Trophoblast cell (in vitro differentiated cells and primary cell): ENCODE measurements at places on chromosomes 2 and 18.

- peak; percentile 62 for DNase-seq
These were observed 56.8 kb downstream of the SRD5A2 start for GRCh38 chr2:31523871-31524492.

DNA sequence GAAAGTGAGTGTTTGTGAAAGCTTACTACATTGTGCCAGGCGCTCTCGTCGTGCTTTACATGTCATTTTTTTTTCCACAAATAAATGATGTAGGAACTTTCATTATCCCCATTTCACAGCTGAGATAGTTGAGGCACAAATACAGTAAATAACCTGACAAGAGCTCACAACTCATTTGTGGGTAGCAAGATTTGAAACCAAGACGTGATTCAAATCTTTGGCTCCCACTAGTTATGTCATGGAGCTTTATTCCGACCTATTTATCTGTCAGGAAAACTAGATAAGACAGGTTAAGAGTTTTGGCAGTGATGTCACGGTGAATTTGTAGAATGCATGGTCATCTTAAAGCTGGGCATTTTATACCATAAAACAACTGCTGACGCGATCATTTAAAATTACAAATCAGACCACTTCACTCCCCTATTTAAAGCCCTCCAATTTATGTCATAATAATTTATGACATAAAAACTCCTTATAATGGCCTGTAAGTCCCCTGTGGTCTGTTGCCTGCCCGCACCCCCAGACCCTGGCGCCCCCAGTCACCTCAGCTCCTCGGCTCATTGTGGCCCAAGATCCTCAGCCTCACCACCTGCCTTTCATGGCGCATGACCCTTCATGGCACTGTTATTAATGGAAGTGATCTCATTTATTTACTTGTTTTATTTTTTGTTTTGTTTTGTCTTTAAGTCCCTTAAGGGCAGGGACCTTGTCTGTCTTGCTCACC, 678 bp upstream of the ZNF24 start:
- DNase-seq, result peak; percentile 30

- DNase-seq, result no peak
These were observed 220.5 kb downstream of the PIEZO2 start for GRCh38 chr18:10928772-10929373.

- DNase-seq, result no peak
These were observed 1963.3 kb upstream of the PIK3C3 start for GRCh38 chr18:39991696-39992265.

- DNase-seq, result no peak
These were observed 4.1 kb downstream of the FEV start for GRCh38 chr2:218980735-218981389.

DNA sequence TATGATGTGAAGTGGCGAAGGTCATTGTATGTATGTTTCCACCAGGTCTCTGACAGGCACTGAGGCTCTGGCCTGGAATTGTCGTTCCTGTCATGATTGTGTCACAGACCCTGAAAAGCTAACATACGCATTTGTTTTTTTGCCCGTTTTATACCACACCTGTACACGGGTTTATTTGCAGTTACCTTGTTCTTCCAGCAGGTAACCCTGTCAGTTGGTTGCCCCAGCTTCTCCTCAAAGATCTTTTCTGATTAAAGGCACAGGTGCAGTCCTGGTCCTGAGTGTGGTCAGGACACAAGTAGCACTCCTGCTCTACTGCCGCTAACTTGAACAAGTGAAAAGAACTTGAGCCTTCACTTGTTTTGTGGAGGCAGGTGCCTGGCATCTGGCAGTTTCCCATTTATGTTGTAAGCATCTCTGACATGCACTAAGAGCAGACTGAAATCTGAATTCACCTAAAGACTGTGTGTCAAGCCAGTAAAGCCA, 19.9 kb downstream of the CD8A start:
- no peak for DNase-seq

DNA sequence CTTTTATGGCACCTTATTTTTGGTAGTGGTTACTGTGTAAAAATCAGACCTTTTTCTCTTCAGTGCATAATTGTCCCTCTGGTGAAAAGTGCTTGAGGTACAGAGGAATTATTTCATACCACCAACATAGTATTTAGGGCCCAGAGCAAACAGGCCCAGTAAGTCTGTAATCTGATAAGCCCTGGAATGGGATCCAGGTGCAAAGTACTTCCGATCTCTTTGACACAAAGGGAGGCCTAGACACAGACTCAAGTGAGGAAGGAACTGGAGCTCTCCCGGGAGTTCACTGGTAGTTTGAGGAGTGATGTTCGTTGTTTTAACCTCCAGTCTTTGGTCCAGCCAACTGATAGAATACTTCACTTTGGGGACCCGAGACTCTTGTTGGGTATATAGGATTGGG, 57.4 kb downstream of the RAB31 start:
- DNase-seq, result peak; percentile 85

DNA sequence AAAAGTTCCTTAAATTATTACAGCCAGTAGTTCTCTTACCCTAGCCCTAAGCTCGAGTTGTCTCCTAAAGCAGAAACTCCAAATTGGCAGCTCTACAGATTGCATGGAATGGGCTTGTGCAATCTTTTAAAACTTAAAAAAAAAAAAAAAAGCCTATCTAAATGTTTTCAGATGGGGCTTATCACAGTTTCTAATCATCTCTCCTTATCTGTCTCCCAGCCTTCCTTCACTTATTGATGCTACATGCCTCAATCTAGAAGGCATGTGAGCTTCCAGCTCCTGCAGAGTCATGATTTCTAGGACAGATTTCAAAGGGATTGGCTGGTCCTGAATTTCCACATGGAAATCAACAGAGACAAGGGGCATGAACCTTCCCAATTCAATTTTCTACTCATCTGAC, 33.1 kb upstream of the PELI1 start:
- peak; percentile 88 for DNase-seq

DNA sequence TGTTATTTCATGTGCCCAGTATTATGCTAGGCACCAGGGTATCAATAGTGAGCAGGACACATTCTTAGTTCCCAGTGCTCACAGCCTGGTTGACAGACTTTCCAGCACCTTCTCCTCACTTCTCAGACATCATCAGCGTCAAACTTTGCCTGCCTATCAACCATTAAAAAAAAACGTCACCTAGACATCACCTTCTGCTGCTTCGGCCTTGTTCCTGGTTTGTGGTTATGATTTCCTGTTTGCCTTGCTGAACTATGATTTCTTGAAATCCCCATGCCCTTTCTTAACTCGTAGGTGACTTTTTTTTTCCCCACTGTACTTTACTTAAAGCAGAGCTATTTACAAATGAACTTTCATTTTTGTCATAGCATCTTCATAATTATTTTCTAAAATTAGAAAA, 60.4 kb upstream of the NABP1 start:
- DNase-seq, result no peak

- no peak for DNase-seq
These were observed 46.3 kb upstream of the AQP4 start for GRCh38 chr18:26911840-26912239.

- no peak for DNase-seq
These were observed 20.4 kb upstream of the LYG2 start for GRCh38 chr2:99275882-99276281.

- peak; percentile 59 for DNase-seq
These were observed 5.6 kb downstream of the CROCC2 start for GRCh38 chr2:240911641-240912265.

DNA sequence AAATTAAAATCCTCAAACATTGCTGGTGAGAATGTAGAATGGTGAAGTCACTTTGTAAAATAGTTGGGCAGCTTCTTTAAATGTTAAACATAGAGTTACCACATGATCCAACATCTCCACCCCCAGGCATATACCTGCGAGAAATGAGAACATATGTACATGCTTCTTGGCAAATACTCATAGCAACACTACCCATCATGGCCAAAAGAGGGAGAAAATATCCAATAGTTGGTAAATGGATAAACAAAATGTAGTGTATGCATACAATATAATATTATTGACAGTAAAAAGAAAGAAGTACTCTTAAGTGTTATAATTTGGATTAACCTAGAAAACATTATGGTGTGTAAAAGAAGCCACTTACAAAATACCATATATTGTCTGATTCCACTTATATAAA, 185.9 kb downstream of the CDH7 start:
- DNase-seq, result no peak

DNA sequence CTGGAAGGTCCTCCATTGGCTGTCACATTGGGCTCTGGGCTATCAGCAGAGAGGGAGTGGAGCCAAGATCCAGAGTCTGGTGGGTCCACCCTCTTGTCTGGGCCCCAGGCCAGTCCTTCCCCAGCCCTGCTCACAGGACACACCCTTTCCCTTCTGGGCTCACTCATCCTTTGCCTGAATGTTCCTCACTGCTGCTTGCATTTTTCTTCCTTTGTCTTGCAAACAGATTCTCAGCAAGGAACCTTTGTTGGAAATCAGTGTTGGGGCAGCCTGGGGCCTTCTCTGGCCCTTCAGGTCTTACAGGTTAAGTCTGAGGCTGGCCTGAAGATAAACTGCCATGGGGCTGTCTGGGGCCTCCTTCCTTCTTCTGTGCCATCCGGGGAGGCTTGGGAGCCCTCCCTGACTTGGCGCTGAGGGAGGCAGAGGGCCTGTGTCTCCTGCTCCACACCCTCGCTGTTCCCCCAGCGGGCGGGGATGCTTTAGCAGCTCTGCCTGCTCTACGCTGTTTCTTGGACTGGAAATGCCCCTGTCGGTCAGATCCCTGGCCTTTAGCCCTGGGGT, 11.5 kb upstream of the CELF4 start:
- no peak for DNase-seq

- DNase-seq, result no peak
These were observed 46.9 kb downstream of the DNMT3A start for GRCh38 chr2:25294573-25295462.

DNA sequence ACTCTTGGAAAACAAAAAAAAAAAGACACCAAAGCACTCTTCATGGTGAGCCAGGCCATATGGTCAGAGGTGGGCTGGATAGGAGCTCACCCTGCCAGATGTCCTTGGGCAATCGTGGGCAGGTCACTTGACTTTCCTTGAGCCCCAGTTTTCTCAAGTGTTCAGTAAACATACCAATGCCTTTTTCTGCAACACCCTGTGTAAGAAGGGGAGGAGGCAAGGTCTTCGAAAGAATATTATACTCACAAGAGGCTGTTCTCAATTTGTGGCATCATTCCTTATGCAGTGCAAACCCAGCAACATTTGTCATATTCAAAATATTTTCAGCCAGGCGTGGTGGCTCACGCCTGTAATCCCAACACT, 22.9 kb upstream of the TMEM87B start:
- no peak for DNase-seq

- DNase-seq, result peak; percentile 17
These were observed 24.3 kb downstream of the INPP5D start for GRCh38 chr2:233084488-233084887.

GRCh38 chr2:174106736-174107135, 141.6 kb upstream of the SP3 start:
- no peak for DNase-seq
